H9 (cell line): ENCODE measurements at places on chromosomes 7 and 10.
A peak's percentile ranks its signal among the peaks of the same experiment; 100 is the strongest.

GRCh38 chr10:82091413-82091812, 216.4 kb downstream of the NRG3 start:
- no peak for DNase-seq

- no peak for DNase-seq
These were observed 189.7 kb downstream of the KIF20B start for GRCh38 chr10:89891006-89891535.

GRCh38 chr10:31083765-31084184, 52.1 kb upstream of the ZNF438 start:
- DNase-seq = peak; percentile 64

DNA sequence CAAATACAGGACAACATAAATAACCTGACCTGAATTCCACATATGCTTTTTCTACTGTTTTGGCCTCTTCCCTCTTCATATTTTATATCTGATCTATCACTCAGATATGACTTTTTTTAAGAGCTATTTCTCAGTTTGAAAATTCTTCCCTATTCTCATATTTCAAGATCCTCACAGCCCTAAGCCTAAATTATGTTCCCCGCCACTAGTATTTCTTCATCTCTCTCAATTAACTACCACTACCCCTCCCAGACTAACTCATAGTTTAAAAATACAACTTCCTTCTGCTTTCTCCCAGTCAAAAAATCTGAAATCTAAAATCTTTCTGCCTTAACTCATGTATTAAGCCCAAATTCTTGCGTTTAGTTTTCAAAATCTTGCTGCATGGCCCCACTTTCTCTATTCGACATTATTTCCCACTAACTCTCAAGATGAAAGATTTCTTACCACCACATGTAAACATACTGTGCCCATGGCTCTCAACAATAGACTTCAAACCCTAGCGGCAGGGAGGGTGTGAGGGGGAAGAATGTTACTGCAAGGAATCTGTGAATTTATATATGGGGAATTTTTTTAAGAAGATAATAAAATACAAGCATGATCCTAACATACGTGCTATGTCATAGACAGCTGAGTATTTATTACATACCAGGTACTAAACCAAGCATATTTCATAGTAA, 64.6 kb downstream of the TFEC start:
- no peak for DNase-seq

GRCh38 chr10:117736655-117737054, 194.1 kb downstream of the EMX2 start:
- DNase-seq = no peak

- DNase-seq = peak; percentile 70
These were observed 23.3 kb downstream of the YAE1 start for GRCh38 chr7:39589323-39590111.

- no peak for DNase-seq
These were observed 70.0 kb upstream of the INPP5A start for GRCh38 chr10:132467464-132468149.

DNA sequence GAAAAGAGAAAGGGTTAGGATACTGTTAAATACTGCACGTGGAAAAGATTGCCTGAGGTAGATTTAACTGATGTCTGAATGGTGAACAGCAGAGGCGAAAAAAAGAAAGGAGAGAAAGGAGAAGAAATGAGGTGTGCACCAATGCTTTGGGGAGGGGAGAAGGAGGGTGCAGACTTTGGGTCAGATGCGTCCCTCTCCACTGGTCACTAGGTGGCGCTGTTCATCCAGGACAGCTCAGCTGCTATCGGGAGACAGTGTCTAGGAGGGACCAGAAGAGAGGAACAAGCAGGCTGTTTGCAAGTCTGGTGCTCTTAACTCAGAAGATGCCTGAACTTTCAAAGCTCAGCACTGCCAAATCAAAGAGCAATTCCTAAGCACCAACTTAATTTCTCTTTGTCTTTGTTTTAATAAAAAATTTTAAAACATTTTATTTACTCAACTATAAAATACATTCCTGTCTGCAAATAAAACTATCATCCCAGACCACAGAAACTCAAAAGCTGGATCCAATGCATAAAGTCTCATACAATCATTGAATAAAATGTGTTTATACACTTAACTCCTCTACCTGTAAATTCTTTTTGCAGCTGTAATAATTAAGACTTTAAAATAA, 83.9 kb upstream of the PDLIM1 start:
- peak; percentile 83 for DNase-seq

GRCh38 chr7:141333459-141333858, 217.8 kb upstream of the AGK start:
- peak; percentile 77 for DNase-seq

- no peak for DNase-seq
These were observed 26.3 kb downstream of the GAD2 start for GRCh38 chr10:26242706-26243350.

- no peak for DNase-seq
These were observed 1.8 kb upstream of the MICALL2 start for GRCh38 chr7:1460821-1461645.

- no peak for DNase-seq
These were observed 43.7 kb downstream of the CTTNBP2 start for GRCh38 chr7:117829450-117830117.

GRCh38 chr10:62618054-62618453, 186.5 kb upstream of the ADO start:
- DNase-seq = no peak

- DNase-seq = no peak
These were observed 233.8 kb downstream of the PRKG1 start for GRCh38 chr10:51308116-51308515.

DNA sequence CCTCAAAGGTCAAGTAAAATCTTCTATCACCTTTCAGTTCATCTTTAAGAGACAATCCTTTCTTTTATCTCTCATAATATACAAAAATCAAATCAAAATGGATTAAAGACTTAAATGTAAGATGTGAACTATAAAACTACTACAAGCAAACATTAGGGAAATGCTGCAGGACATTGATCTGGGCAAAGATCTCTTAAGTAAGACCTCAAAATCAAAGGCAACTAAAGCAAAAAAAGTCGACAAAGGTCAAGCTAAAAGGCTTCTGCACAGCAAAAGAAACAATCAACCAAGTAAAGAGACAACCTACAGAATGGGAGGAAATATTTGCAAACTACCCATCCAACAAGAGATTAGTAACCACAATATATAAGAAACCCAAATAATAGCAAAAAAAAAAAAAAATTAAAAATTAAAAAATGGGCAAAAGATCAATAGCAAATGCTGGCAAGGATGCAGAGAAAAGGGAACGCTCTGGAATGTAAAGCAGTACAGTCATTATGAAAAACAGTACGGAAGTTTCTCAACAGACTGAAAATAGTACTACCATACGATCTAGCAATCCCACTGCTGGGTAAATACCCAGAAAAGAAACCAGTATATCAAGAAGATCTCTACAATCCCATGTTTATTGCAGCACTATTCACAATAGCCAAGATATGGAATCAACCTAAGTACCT, 41.7 kb downstream of the TNPO3 start:
- no peak for DNase-seq

- no peak for DNase-seq
These were observed 44.5 kb upstream of the STMP1 start for GRCh38 chr7:135617781-135618180.

DNA sequence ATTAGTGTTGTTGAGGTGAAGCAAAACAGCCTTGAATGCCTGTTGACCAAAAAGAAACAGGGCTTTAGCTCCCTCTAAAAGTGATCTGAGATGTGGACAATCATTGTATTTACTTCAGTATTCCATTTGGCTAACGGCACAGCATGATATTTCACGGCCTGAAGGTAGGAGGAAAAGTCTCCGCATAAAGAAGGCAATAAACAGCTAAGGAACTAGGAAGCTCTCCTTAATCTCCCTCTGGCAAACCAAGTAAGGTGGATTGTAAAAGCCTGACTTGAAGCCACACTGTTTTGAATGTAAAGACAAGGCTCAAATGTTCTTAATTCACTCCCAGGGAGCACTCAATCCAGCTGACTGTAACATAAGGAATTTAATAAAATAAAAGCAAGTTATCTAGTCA, 160.0 kb upstream of the ZNF804B start:
- DNase-seq = no peak

DNA sequence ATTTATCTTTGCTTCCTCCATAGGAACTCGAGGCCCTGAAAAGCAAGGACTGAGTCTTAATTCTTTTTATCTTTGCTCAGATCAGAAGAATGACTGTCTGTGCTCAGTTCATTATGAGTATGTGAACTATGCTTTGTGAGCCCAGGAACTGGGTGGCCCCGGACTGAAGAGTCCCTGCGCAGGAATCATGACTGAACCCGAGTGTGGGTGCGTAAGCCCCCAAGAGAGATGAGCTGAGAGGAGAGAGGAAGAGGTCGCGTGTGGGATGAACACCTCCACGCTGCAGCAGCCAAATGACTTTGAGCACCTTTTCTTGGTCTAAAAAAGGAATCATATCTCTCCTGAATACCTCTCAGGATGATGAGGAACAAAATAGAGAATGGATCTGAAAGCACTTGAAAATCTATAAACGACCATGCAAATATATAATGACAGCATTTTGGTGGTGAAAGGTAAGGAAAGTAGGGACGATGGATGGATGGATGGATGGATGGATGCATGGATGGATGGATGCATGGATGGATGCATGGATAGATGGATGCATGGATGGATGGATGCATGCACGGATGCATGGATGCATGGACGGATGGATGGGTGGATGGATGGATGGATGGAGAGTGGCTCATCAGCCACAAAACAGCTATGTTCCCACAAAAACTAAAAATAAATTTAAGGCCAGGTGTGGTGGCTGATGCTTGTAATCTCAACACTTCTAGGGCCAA, 19.8 kb downstream of the FAM171A1 start:
- no peak for DNase-seq

DNA sequence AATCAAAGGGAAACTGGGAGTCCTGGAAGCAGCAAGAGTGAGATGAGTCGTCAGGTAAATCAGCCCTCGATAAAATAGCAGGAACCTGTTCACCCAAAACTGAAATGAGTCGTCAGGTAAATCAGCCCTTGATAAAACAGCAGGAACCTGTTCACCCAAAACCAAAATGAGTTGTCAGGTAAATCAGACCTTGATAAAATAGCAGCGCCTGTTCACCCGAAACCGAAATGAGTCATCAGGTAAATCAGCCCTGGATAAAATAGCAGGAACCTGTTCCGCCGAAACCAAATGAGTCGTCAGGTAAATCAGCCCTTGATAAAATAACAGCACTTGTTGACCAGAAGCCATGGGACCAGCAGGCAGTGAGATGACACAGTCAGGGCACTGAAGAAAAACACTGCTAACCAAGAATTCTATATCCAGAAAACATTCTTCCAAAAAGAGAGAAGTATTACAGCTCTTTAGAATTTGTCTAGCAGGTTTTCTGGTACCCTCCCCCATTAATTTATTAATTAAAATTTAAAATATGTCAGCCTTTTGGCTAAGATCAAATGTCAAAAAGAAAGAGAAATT, 3.4 kb upstream of the CYP2E1 start:
- DNase-seq = no peak

GRCh38 chr10:113680190-113681111, 739 bp downstream of the CASP7 start:
- DNase-seq = no peak

DNA sequence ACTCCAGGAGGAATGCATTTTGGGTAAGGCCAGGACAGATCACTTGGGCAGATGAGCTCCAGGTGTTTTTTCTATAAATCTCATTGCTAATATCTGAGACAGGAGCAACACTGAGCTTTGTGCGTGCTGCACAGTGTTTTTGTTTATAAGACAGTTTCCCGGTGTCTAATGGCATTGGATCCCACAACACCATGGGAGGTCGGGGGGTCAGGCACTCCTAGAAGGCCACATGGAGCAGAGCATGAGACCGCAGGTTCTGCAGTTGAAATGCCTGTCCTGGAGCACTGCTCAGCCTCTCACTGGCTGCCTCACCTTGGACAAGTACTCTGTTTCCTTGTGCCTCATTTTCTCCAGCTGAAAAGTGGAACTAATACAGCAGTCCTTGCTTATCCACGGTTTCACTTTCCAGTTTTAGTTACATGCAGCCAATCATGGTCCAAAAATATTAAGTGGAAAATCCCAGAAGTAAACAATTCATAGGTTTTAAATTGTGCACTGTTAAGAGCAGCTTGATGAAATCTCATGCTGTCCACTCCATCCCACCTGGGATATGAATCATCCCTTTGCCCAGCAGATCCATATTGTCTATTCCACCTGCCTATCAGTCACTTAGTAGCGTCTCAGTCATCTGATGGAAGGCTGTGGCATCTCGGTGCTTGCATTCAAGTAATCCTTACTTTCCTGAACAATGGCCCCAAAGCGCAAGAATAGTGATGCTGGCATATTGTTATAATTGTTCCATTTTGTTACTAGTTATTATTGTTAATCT, 35.2 kb downstream of the ATXN7L1 start:
- DNase-seq = no peak

- DNase-seq = no peak
These were observed 27.0 kb downstream of the PAPOLB start for GRCh38 chr7:4834601-4835397.

DNA sequence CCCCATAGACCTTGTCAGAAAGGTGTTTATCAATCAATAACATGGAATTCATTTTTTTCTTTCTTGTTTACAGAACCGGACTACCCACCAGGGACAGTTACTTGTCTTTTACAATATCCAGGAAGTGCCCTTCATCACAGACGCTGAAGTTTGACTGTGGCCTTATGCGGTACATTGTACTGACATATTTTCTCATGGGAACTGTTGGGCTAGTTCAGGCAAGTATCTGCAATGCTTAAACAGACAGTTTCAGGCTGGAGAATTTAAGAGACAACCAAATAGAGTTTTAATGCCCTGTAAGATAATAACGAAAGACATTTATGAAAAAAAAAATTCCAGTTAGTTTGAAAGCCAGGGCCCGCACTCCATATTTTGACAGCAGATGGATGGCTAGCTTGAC, 246.4 kb downstream of the GATA3 start:
- no peak for DNase-seq

DNA sequence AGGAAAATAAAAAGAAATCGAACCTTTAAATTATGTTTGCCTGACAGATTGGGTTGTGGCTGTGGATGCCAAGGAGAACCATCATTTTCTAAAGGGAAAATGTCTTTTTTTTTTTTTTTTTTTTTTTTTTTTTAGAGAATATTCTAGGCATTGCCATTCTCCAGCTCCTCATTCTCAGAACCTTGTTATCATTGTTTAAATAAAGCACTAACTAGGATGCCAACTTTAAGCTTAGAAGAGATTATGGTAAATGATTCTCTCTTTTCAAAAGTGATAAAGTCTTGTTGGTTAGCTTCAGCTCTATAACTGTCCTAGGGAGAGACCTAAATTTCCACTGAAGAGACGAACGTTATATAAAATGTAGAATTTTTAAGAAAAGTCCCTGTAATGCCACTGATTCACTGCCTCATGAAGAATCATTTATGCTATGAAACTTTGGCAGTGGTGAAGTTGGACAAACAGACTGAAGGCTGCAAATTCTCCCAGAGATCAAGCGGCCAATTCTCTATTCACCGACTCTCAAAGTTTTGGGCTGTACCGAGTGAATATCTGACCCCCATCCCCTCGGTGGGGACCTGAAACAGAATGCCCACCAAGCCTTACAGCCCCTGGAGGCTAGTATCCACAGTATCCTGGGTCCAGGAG, 207.9 kb upstream of the PITRM1 start:
- DNase-seq = no peak

GRCh38 chr10:44958196-44958897, 1.3 kb upstream of the RASSF4 start:
- DNase-seq = peak; percentile 11
